ENCODE measurements at places on chromosomes 7 and 10. TPM values are rescaled to one million over a fixed set of nuclear protein-coding genes. Genes with fewer than 3 reads are reported as not detected.

GRCh38 chr10:27328946-27329345 is 88.3 kb upstream of the ACBD5 start:
- no peaks in the 10 kb centered on the region for H3K27me3 ChIP-seq
- H3K36me3 ChIP-seq: no peaks in the 10 kb centered on the region
- no peak for DNase-seq
- H3K4me1 ChIP-seq: no peaks in the 10 kb centered on the region
- no peak overlapping the region for H3K4me3 ChIP-seq

DNA sequence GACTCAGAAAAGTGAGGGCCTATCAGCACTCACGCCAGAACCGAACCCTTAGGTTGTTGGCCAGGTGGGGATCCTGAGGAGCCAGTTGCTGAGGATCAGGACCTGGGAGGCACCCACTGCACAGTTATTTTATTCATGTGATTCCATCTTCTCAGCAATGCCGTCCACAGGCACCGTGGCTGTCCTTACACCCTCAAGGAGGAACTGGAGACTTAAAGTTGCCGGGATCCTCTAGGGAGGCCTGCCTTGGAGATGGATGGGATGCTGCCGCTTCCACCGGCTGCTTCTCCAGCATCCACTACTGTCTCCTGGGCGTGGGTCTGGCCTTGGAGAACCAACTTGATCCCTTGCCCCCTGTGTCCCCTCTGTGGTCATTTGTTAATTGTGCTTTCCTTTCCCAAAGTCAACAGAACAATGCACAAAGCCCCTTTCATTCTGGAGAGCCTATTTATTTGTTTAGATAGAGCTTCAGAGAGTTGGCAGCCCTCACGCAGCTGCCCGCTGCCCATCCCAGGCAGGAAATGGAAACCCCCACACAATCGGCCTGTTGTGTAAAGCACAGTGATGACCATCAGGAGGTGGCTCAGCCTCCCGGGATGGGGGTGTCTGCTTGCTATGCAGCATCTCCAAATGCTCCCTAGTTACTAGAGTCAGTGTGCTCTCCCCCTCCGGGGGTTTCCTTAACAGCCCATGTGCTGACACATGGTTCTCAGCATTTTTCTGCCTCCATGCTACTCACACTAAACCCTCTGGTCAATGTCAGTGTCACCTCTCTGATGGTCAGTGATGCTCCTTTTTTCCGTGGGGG is 52.9 kb upstream of the IGFBP3 start:
- no peaks in the 10 kb centered on the region for H3K36me3 ChIP-seq
- H3K4me1 ChIP-seq: peaks cover 35% of the 10 kb centered on the region
- H3K27ac ChIP-seq: no peak overlapping the region

DNA sequence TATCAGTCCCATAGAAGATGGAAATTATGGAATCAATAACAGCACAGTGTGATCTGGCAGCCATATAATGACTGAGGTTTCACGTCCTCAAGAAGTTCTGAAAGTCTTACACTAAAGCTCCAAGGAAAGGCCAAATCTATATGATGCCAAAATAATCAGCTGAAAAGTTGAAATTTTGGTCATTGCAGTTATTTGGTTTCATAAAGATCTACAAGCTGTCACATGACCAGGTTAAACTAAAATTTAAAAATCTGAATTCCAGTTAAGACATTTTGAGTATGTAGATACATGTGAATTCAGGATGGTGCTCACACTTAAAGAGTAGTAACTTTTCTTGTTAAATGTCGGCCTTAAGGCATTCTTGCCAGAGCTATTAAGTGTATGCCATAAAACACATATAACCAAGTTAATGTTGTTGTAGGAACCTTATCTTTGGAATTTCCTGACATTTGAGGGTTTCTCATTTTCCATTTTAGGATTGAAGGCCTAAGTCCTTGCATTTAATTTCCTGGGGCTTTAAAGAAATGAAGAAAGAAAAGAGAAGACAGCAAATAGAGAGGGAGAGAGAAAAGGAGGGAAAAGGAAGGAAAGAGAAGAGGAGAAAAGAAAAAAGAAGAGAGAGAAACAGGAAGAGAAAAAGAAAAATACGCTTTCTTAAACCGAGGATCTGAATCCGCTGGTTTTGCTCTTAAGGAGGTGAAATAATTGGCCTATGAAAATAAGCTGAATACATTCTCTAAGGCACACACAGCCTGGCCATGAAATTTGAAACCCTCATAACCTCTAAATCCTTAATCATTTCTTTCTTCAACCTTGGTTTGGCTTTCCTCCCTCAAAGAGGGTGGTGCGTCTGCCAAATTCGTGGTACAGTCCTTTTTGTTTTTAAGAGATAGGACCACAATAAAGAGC is 43.8 kb downstream of the DENND2A start:
- no peak overlapping the region for H3K27ac ChIP-seq
- no peak overlapping the region for H3K4me3 ChIP-seq
- H3K36me3 ChIP-seq: peaks cover 9% of the 10 kb centered on the region
- no peaks in the 10 kb centered on the region for H3K4me1 ChIP-seq
- H3K27me3 ChIP-seq: no peaks in the 10 kb centered on the region
- no peak for DNase-seq

DNA sequence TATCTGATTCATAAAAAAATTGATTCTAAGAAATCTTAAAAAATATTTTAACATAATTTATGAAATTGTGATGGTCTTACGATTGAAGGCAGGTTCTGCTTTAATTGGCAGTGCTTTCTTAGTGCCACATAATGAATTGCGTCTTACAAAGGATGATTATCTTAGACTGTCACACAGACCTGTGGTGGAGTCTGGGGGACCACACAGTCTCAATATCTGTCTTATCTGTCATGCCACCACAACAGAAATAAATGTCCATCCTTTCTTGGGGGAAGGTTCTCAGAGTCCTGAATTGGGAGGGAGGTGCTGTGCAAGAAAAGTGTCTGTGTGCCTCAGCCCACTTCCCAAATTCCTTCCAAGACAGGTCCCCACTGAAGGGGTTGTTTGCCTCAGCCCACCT is 34.0 kb downstream of the ZDHHC6 start:
- DNase-seq: no peak
- no peak overlapping the region for H3K4me3 ChIP-seq
- no peak overlapping the region for H3K27ac ChIP-seq

DNA sequence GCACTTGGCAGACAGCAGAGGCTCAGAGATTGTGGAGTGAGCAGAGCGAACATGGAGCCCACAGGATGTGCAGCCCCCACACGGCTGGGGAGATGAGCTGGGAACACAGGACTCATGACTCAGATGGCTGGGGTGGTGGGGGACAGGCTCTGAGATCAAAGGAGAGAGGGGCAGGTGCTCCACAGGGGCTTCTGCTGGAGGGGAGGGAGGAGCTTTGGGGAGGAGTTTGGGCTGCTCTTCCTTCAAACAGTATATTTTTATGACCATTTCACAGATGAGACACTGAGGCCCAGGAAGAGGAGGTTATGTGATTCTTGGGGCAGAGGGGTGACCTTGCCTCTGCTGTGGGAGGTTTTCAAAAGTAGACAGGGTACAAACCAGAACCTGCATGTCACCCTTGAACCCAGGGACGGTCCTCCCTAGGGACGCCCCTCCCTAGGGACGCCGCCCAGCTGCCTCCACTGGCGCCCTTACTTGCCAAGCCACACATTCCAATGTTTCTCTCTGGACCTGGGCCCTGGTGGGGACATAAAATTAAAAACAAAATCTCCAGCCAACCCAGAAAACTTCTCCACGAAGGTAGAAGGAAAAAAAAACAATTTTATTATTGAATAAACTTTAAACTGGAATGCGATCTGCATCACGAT is 981 bp upstream of the CRYGN start:
- no peaks in the 10 kb centered on the region for H3K36me3 ChIP-seq
- DNase-seq: no peak
- no peak overlapping the region for H3K27ac ChIP-seq
- H3K4me3 ChIP-seq: no peak overlapping the region
- peaks cover 21% of the 10 kb centered on the region for H3K27me3 ChIP-seq

- peak overlapping the region; percentile 95 for H3K4me3 ChIP-seq
- H3K4me1 ChIP-seq: peaks cover 35% of the 10 kb centered on the region
- DNase-seq: peak; percentile 18
- H3K36me3 ChIP-seq: peaks cover 2% of the 10 kb centered on the region
- peaks cover 28% of the 10 kb centered on the region for H3K27me3 ChIP-seq
Observed at GRCh38 chr7:5421714-5422395, 1.8 kb downstream of the TNRC18 start.

- H3K27me3 ChIP-seq: peaks cover 92% of the 10 kb centered on the region
- no peak overlapping the region for H3K4me3 ChIP-seq
- no peak overlapping the region for H3K27ac ChIP-seq
- peaks cover 12% of the 10 kb centered on the region for H3K36me3 ChIP-seq
- DNase-seq: no peak
- H3K4me1 ChIP-seq: peaks cover 61% of the 10 kb centered on the region
Observed at GRCh38 chr10:121522831-121523230, 75.4 kb downstream of the FGFR2 start.

DNA sequence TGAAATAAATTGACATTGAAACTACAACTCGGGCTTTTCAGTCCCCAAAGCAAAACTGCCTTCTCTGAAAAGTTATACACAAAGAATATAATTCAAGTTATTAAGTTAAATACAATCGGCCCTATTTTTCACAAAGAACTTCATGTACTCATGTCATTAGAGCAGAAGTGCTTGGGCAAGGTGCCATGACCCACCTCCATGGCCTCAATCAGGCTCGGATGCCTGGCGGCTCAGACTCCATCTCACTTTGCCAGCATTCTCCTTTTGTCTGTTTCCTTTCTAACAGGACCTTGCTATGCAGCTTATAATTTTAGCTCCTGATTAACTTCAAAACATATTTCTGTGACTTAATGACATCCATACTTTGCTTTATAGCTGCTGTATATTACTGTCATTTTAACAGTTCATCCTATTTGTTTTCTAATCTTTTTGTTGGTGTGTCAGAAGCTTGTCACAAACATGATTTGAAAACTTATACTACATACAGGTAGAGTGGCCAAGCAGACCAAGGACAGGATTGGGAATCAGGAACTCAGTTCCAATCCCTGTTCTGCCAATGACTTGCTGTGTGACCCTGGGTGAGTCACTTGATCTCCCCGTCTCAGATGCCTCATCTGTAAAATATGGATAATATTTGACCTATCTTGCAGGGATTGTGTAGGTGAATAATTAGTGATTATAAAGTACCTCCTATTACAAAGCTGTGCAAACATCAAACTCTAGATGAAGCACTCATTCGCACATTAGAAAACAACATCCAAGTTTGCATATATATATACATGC is 60.8 kb upstream of the ITGA8 start:
- H3K4me3 ChIP-seq: no peak overlapping the region
- no peaks in the 10 kb centered on the region for H3K27me3 ChIP-seq
- DNase-seq: no peak
- H3K27ac ChIP-seq: no peak overlapping the region
- H3K36me3 ChIP-seq: peaks cover 29% of the 10 kb centered on the region

DNA sequence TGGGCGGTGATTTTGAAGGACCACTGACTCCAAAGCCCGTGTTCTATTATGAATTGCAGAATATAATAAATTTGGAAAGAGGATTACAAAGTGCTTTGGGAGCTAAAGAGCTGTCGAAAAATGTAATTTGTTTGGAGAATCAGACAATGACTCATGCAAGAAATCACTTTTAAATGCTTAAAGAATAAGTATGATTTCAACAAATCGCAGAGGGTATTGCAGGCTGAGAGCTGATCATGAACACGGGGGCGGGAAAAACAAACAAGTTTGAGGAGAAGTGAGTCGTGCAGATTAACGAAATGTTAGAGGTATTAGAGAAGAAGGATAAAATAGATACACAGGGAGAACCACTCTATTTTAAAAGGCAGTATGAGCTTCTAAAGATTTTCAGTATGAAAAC is 4.9 kb upstream of the HACD1 start:
- H3K4me3 ChIP-seq: no peak overlapping the region
- peaks cover 5% of the 10 kb centered on the region for H3K4me1 ChIP-seq
- H3K36me3 ChIP-seq: no peaks in the 10 kb centered on the region
- H3K27ac ChIP-seq: no peak overlapping the region
- DNase-seq: no peak

- peaks cover 2% of the 10 kb centered on the region for H3K36me3 ChIP-seq
- no peak overlapping the region for H3K4me3 ChIP-seq
- H3K27me3 ChIP-seq: no peaks in the 10 kb centered on the region
- no peak overlapping the region for H3K27ac ChIP-seq
- no peaks in the 10 kb centered on the region for H3K4me1 ChIP-seq
Observed at GRCh38 chr10:89503151-89503550, 32.2 kb downstream of the SLC16A12 start.

Gene MASTL
- 35.0 TPM for total RNA-seq

Gene MICALL2
- 18.7 TPM for total RNA-seq

Gene KCNIP2
- total RNA-seq: 2.2 TPM

Gene GNAT3
- total RNA-seq: not detected
